Lower lobe of right lung (tissue), 2 donors: ENCODE measurements at places on chromosomes 4 and X.

DNA sequence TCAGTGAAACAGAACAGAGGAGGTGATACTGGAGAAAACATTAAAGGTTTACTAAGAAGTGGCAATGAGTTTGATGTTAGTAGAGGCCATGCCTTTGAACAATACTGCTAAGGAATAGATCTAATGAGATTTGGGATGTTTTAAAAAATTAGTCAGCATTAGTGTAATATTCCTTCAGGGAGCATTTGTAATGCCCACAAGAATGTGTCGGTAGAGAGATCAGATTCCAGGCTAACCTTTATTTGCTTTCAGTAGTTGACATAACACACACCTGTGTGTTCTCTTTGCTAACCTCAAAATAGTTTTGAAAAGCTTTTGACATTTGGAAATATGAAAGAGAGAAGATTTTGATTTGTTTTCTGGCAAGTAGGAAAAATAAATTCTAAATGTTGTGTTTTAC is 328.8 kb downstream of the BMPR1B start:
- DNase-seq = no peak

DNA sequence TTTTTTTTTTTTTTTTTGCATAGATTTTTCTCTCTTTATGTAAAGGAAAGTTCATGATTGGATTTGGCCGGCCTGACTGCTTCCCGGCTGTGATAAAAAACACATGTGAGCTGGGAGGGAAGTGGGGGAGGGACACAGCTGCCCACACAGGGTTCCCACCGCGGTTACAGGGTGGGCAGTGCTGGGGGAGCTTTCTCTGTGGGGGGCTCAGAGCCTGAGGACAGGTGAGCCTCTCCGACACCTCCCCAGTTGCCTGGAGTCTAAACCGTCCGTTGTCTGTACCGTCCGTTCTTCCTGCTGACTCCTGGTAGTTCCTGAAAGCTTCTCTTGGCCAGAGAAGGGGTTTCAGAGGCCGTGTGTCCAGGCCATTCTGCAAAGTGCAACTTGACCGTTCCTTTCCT is 21.8 kb downstream of the SHOX start:
- no peak for DNase-seq

GRCh38 chr4:83989835-83990234 is 453.9 kb downstream of the GPAT3 start:
- DNase-seq = no peak

- no peak for DNase-seq
These were observed 449.4 kb upstream of the HTR2C start for GRCh38 chrX:114134465-114134864.

- DNase-seq = no peak
These were observed 52.5 kb downstream of the MAGEB10 start for GRCh38 chrX:27860337-27860736.

- no peak for DNase-seq
These were observed 311.3 kb upstream of the HS3ST1 start for GRCh38 chr4:11739992-11740391.

- DNase-seq = no peak
These were observed 118.7 kb upstream of the CHRDL1 start for GRCh38 chrX:110914281-110914680.

- DNase-seq = no peak
These were observed 145.7 kb upstream of the MBNL3 start for GRCh38 chrX:132634521-132634920.

GRCh38 chr4:178752954-178753525 is 1310.8 kb upstream of the AGA start:
- no peak for DNase-seq
